NCI-H460 (cell line): ENCODE measurements at places on chromosomes 16 and 17.

- DNase-seq: no peak
Observed at GRCh38 chr17:34527136-34527907, 52.1 kb upstream of the TMEM132E start.

DNA sequence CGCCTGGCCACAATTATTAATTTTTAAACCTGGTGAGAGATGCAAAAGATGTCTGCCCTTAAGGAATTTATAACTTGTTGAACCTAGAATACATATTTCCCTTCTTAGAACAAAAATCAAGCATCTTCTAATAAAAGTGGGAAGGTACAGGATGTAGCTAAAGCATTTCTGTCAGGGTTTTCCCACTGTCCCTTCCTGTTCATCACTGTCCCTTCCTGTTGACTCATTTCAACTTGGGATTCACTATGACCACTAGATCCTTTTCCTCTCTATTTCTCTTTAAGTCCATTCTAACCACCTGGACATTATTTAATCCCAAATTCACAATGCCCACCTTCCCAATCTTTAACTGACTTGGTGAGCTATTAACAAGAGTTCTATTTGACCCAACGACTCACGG is 33.9 kb upstream of the CDRT4 start:
- DNase-seq: no peak

DNA sequence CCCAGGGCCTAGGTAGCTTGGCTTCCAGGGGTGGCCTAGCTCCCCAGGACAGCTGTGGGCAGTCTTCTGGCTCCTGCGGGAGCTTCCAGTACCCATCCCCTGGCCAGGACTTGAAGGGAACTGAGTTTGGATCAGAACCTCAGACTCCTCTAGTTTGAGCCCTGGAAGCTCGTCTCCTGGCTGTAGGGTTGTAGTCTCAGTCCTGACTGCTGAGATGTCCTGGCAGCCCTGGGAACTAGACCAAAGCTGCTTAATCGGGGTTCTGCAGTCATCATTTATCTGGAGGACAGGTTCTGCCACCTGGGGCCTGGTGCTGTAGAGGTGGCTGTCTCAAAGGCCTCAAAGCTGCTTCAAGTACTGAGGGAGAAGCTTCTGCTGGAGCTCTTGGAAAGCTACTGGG is 163.7 kb downstream of the WSCD1 start:
- no peak for DNase-seq

DNA sequence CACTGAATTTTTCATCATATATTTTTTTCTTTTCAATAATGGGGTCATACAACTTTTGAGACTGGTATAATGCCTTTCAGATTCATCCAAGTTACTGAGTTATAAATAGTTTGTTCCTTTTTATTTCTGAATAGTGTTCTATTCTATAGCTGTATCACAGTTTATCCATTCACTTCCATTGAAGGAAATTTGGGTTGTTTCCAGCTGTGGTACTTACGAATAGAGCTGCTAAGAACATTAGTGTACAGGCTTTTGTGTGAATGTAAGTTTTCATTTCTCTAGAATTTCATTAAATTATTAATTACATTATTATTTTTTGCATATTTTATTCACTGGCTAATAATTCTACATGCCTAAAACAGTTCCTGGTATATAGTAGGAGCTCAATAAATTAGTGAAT is 52.9 kb downstream of the SNTB2 start:
- DNase-seq: no peak

DNA sequence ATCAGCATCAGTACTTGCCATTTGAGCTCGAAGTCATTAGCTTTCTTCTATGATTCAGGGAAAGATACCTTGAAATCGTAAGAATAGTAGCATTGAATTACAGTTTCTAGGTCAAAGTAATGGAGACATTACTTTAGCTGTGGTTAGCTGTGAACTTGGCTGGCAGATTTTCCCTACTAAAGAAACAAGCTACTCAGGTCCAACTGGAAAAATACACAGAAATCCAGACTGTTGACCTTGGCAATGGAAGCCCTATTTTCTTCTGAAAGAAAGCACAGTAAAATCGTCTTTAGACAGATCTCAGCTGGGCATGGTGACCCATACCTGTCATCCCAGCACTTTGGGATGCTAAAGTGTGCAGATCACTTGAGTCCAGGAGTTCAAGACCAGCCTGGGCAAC is 13.4 kb upstream of the DNAJA2 start:
- no peak for DNase-seq

- no peak for DNase-seq
Observed at GRCh38 chr16:22054847-22055590, 37.3 kb upstream of the VWA3A start.

- DNase-seq: no peak
Observed at GRCh38 chr17:83187782-83188311, 108.4 kb downstream of the METRNL start.

GRCh38 chr17:39599004-39599664 is 8.6 kb downstream of the NEUROD2 start:
- no peak for DNase-seq

- no peak for DNase-seq
Observed at GRCh38 chr16:67535201-67535600, 6.6 kb downstream of the RIPOR1 start.

- DNase-seq: no peak
Observed at GRCh38 chr16:1037394-1038257, 34.9 kb upstream of the SSTR5 start.

GRCh38 chr16:57374067-57374534 is 1.8 kb downstream of the CX3CL1 start:
- DNase-seq: no peak

GRCh38 chr17:19486351-19487023 is 47.2 kb upstream of the SLC47A1 start:
- no peak for DNase-seq

GRCh38 chr16:4324492-4325252 is 8.8 kb downstream of the GLIS2 start:
- no peak for DNase-seq

DNA sequence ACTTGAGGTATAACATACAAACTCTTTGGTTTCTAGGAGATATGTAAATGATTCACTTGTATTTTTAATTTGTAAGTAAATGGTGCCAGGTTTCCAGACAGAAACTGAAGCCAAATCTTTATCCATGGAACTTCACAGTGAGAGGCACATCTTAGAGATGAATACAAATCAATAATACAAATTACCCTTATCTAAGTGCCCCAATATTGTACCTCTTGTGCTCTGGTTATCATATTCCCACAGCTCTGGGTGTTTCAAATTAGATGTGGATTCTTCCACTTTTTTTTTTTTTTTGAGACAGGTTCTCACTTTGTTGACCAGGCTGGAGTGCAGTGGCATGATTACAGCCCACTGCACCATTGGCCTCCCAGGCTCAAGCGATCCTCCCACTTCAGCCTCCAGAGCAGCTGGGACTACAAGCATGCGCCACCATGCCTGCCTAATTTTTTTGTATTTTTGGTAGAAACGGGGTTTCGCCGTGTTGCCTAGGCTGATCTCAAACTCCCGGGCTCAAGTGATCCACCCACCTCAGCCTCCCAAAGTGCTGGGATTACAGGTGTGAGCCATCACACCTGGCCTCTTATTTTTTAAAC is 38.0 kb upstream of the DHX40 start:
- DNase-seq: no peak

DNA sequence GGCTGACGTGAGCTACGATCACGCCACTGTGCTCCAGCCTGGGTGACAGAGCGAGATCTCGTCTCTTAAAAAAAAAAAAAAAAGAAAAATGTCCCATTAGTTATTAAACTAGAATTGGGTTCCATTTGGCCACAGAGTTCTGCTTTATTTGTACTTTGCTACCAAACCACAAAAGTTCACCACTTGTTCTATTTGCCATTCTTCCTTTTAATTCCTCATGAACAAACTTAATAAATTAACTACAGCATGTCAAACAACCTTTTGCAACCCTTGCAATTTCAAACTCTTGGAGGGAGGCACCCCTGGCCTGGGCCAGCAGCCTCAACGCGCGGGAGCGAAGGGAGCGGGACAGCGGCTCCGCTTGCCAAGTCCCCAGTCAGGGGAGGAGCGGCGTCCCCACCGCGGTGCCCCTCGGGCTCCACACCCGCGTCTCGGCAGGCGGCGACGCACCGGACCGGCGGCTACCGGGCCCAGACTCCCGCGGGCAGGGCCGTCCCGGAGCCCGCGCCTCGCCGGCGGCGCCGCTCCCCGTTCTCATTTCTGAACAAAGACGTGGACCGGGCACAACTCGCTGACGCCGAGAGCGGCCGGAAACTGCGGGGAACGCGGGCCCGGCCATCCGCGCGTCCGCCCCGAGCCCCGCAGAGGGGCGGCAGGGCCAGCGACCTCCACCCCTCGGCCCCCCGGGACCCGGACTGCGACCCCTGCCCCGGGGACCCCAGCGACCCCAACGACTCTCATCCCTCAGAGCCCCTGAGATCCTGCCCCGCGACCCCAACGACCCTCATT is 775 bp downstream of the CYTH1 start:
- DNase-seq: no peak

GRCh38 chr16:9054460-9054859 is 37.0 kb upstream of the HAPSTR1 start:
- no peak for DNase-seq

DNA sequence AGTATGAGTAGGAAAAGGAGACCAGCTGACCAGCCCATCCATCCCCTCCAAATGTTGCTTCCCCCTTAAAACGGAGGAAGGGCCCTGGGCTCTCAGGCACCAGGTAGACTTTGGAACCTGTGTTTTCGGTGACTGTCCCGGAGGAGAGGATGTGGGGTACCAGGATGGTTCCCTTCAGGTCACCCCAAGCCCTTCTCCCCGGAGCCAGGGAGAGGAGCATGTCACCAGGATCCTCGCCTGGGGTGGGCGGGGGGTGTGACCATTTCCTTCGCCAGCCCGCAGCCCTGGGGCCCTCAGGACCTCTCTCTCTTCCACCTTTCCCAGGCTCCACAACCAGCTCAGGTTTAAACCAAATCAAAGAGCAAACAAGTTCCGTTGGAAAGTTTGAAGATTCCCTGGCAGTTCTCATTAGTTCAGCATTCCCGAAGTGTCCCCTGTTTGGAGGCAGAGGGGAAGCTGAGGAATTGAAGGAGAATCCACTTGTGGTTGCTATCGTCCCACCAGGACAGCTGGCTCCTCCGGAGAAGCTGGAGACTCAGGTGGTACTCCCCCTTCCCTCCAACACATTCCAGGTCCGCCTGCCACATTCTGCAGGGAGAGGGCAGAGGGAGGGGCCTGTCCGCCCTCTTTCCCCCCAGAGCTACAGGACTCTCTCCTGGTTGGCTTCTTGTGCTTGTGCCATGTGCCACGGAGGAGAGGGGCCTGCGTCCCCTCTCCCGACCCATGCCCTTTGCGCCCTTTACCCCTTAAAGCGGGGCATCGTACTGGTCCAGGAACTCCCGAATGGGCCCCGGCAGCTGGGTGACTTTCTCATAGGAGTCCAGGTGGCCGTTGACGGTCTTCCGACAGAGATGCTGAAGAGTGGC is 2.0 kb downstream of the SOCS3 start:
- no peak for DNase-seq

DNA sequence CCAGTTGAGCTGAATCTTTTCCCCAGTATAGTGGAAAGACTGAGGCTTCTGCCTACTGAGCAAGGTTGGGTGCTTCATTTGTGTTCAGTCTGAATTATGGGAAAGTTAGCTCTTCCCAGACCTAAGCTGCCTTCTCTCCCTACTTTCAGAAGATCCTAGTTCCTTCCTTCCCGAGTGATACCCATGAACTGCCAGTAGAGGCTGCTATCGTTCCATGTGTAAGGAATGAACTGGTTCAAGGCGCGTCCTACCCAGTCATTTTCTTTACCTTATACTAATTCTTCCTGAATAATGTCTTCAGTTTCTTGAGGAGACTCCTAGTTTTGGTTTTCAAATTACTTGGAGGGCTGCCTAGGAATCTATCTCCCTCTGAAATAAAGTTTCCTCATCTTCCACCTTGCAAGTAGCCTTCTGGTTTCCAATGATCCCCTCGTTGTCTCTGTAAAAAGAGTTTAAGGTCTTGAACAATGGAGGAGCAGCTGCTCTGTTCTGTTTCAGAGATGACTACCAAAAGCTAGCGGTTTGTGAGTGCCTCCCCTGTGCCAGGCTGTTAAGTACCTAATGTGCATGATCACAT is 934 bp upstream of the AOC2 start:
- peak; percentile 77 for DNase-seq

DNA sequence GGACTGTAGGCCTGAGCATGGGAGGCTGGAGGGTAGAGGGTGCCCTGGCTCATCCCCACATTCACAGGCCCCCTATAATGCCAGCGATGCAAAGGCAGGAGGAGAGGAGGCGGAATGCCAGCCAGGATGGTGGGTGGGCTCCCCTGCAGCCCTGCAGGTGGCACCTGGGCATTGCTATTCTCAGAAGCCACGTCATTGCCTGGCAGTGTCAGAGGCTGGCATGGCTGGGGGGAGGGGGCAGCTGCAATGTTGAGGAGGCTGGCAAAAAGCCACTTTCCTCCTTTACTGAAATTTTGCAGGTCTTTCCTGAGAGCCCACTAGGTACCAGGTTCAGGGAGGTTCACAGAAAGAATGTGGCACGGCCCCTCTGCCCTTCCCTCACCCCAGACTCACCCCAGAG is 36.2 kb downstream of the RAB11FIP4 start:
- no peak for DNase-seq

GRCh38 chr17:1203967-1204291 is 24.1 kb upstream of the ABR start:
- DNase-seq: no peak

DNA sequence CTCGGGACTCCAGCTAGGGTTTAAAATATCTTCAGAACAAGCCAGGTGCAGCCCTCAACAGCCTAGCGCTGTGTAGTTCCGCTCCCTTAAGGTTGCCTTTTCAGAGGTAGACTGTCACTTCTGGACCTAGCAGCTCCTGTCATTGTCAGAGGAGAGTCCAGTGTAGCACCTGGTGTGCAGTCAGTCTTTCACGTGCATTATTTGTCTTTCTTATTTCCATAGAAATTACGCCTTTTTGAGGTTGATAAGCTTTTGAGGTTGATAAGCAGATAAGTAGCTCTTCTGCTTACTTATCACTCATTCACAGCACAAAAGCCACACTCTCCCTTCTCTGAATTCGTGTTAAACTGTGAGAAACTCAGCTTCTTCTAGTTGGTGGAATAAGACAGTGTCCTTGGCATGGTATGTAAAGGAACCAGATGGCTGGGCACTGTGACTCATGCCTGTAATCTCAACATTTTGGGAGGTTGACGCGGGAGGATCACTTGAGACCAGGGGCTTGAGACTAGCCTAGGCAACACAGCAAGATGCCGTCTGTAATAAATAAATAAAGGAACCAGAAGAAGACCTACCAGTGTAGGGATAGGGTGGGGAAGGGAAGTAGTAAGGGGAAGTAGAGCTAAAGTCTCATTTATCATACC is 10.2 kb downstream of the EEF2K start:
- DNase-seq: no peak

GRCh38 chr17:68346448-68346847 is 55.2 kb downstream of the ARSG start:
- DNase-seq: no peak

DNA sequence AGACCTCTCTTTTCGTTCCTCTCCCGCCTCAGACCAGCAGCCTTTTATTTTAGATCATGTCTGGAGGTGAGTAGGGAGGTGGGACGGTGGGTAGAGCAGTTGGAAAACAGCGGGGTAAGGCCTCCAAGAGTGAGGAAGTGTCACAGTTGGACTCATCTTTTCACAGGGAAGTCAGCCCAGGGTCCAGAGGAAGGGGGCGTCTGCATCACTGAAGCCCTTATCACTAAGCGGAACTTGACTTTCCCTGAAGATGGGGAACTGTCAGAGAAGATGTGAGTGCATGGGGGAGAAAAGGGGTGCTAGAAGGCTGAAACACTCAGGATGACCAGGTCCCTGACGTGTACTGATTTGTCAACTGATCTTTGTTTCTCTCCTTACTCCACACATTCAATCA is 461 bp downstream of the LRRC46 start:
- DNase-seq: no peak
